Activated CD4-positive, alpha-beta T cell treated with anti-CD3 and anti-CD28 coated beads for 4 hours (primary cell): ENCODE measurements at places on chromosomes 12 and 14.

DNA sequence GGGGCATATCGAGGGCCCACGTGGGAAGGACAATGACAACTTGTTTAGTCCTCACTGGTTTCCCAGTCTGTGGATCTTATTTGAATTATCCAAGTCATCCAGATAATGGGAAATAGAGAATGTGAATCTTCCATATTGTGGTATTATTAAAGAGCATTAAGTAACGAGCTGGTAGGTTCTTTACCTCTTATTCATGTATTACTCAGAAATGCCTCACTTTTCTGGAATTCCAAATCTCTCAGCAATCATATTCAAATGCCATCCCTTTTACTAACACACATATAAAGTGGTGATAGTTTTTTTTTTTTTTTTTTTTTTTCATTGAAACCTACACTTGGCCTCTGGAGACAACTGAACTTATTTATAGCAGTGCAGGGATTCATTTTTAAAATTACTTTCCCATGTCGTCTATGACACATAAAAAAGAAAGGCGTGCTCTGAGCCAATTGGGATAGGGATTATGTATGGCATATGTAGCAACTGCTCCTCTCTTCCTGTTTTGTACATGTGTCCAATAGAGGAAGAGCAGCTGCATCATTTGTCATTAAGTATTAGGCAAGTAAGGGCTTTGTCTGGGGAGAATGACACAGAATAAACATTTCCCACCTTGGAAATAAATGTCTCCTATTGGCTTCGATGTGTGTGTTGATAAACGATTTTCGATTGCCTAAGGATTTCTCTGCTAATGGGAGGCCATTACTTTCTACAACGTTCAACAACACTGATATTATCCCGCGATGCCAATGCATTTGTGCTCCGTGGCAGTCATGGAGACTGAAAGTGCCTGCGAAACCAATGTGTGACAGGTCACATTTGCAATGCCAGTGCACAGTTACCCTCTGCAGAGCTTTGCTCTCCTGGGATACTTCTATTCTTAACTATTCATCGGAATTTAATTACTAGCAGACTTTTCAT, 78.6 kb upstream of the IFNG-AS1 start:
- no peak for DNase-seq

GRCh38 chr12:130714591-130715149, 1.4 kb downstream of the RIMBP2 start:
- no peak for DNase-seq

DNA sequence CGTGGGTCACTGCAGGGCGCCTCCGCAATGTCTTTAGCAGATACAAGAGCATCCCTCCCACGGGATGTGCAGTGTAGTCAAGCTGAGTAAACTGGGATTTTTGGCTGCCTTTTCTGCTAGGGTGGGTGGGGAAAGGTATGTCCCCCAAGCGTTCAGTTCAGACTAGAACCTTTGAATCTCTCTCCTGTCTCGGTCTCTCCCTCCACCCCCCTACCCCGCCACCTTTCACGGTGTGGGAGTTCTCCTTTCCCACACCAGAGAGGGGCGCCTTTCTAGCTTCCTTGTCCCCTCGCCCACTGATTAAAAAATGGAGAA, 525 bp upstream of the FAR2 start:
- peak; percentile 15 for DNase-seq

- DNase-seq, result no peak
Observed at GRCh38 chr12:85310456-85311076, 30.5 kb downstream of the ALX1 start.

- DNase-seq, result no peak
Observed at GRCh38 chr14:95739356-95739755, 25.4 kb upstream of the TCL1A start.
